ENCODE measurements at places on chromosomes 2 and 18.

- no peak for DNase-seq
Observed at GRCh38 chr2:36564377-36564930, 33.5 kb downstream of the FEZ2 start.

DNA sequence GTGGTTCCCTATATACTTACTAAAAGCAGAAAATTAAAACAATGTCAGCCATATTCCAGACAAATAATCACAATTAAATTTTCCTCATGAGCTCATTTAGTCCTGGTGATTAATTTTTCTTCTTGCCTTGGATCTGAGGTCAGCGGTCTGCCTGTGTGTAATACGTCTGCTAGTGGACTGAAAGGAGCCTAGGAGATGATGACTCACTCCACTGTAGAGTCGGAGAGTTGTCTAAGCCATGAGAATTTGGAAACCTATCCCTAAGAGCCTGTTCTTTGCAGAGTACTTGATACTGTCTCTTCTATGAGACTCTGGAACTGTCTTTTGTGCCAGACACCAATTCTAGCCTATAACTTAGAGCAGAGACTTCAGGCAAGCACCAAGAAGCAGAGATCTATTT lies 94.2 kb upstream of the RAB27B start:
- DNase-seq: no peak

DNA sequence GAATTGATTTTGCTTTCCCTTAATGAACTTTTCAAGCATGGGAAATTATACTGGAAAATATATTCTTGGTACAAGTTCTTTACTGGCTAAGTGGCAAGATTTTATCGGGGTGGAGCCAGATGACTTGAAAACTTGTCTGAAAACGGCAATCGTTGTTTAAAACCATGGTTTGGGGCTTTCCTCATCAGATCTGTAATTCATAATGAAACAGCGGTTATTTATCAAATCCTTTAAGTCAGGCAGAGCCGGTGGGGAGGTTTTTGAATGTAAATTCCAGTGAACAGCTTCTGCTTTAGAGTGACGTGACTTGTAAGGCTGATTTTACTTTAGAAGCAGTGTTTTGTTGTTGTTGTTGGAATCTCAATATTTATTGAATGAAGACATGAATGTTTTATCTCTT lies 2.6 kb downstream of the SEC11C start:
- DNase-seq: no peak

DNA sequence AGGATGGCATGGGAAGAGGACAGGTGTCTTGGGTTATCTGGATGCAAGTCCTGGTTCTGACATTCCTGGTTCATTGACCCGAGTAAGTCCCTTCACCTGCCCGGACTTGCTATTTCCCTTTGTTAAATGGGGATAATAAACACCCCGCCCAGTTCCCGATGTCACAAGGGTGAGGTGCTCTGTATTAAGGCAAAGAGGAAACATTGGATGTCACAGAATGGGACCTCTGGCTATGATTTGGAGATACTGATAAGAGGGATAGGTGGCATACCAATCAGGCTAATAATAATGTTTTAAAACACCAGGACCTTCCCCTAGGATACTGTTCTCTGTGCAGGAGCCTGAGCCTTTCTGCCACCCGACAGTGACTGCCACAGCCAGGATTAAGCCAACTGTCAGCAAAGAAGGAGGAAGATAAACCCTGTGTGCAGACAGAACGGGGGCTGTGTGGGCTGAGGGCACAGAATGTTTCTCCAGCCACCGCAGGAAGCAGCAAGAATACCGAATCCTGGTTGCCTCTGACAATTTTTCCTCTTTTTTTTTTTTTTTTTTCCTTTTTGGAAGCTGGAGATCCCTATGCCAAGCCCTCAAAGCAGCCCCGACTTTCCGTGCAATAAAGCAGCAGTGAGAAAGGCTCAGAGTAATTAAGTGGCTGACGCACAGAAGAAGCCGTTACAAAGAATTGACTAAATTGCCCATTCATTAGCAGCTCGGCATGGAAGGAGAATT lies 336.6 kb downstream of the SMAD2 start:
- no peak for DNase-seq

DNA sequence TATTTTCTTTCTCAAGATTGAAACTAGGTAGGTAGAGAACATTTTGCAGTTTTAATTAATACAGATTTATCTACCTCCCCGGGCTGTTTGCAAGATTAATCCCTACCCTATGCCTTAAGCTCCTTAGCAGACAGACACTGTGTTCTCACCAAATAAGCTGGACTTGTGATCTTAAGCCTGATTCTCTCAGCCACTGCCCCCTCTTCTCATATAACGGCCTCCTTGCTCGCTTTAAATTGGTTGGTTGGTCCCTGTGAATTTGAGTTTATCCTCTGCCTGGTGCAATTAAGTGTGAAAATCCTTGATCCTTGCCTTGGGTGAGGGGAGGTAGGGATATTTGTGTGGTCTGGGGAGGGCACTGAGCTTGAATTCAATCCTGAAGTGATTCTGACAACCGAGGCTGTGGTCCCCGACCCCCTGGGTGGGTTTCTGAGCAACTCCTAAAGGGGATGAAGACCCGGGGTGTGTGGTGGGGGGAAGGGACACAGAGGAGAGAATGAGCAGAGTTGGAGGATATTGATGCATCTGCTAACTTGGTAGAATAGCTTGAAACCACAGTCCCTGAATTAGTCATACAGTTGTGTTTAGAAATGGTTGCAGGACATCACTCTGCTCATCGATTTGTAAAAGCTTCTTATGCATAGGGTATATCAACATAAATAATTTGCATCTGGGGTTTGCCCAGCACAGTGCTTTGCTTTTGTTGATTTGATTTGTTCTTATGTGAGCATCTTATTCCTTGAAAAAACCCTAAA lies 36.9 kb upstream of the NCKAP5 start:
- no peak for DNase-seq

DNA sequence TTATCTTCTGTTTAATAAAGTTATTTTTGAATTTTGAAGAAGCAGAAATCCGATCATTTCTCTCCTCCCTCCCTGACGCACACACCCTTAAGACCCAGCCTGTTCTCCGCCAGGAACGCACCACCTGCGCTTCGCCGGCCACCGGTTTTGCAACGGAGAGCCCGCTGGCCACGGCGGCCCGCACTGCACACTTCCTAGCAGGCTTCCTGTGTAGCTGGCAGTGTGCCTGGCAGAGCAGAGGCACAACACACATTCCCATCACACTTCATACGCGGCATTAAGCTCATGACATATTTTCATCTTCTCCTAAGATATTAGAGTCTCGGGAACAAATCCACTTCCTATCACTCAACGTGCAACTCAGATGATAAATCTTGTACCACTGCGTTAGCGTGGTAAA lies 148.0 kb downstream of the HDAC4 start:
- no peak for DNase-seq

DNA sequence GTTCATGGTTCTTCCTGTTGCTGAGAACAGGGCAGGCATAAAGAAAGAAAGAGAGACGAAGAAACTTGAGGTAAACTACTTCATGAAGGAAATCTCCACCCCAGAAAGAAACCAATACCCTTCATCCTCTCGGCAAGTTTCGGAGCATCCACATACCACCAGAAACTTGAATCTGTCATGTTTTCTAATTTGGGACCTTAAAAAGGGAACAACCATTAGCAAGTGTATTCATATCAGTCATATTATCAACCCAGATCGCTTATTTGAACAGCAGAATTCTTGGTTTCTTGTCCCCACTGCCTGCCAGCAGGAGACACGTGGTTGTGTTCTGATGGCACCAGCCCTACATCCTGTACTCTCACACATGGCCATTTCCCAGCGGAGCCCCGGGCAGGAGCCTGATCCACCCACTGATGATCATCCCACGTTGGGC lies 53.2 kb upstream of the FZD7 start:
- DNase-seq: no peak

DNA sequence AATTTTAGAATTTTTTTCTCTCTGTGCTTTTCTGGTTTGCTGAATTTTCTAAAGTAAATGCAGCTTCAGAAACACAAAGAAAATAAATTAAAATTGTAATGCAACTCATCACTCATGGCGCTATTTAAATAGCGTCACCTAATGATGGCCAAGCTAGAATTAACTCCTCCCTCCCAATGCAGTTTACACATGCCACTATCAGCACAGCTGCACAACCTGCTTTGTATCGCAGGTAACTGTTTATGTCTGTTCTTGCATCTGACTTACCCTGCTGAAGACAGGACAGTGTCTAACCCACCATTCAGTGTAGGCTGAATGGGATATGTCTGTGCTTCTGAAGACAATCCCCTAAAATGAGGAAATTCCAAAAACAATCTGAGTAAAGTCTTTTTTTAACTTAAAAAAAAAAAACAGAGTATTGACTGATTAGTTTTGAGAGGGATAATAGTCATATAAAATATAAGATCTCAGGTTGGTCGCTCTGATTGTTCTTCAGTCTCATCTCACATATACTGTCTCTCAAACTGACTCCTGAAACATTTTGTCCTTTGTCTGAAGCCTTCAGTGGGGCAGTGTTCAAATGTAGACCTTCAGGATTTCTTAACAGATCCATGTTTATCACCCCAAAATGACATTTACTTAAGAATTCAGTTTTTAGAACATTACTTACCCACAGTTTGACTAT lies 271.4 kb downstream of the ZEB2 start:
- no peak for DNase-seq

DNA sequence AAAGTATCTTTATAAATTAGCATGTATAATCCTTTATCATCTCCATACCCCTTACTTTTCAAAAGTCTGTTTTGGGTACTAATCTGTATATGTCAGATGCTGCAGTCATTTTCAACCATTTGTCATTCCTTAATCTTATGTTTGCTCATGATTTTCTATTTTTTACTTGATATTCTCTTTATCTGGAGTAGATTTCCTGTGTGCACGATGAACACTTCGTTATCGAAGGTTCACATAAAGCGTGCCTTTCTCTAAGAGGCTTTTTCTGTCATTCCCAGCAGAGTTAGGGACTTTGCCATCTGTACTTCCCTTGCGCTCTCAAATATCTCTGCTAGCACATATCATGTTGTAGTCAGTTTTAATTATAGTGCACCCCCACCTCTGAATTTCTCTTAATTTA lies 123.2 kb downstream of the BIRC6 start:
- no peak for DNase-seq

DNA sequence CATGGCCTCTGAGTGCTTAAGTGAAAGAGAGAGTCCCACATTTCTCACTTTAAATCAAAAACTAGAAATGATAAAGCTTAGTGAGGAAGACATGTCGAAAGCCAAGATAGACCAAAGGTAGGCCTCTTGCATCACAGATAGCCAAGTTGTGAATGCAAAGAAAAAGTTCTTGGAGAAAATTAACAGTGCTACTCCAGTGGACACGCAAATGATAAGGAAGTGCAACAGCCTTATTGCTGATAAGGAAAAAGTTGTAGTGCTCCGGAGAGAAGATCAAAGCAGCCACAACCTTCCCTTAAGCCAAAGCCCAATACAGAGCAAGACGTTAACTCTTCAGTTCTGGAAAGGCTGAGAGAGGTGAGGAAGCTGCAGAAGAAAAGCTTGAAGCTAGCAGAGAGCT lies 32.1 kb downstream of the PSMD1 start:
- DNase-seq: no peak
